Retina (tissue), 1 donor: ENCODE measurements at places on chromosomes 4 and X.

GRCh38 chrX:109732017-109732801 is 848 bp downstream of the ACSL4 start:
- peak; percentile 15 for DNase-seq

DNA sequence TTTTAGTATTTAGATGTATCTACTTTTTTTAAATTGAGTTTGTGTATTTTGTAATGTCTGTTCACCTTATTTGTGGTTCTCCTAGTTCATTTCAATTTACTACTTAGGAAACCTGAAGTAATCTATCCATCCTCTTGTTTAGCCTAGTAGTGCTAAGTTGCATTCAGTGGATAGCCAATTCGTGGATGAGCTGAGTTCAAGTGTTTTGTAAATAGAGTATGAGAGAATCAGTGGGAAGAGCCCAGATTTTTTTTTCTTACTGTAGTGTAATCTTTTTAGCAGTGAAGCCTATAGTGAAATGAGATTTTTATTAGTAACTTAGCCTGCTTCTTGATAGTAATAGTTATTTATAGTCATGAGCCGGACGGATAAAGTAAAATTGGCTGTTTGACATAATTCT is 21.7 kb downstream of the STAG2 start:
- DNase-seq = no peak

DNA sequence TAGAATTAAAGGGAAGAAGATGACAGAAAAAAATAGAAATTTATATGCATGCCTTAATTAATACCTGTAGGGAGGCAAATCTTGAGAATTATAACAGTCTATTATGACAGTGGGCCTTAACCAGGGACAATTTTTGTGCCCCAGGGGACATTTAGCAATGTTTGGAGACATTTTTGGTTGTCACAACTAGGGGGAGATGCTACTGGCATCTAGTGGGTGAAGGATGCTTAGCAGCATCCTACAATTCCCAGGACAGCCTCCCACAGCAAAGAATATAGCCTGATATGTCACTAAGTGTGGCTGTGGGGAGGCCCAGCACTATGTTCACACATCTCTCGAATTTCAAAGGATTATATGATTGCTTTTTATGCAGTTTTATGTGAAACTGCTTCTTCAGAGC is 10.5 kb downstream of the GPR82 start:
- DNase-seq = no peak

DNA sequence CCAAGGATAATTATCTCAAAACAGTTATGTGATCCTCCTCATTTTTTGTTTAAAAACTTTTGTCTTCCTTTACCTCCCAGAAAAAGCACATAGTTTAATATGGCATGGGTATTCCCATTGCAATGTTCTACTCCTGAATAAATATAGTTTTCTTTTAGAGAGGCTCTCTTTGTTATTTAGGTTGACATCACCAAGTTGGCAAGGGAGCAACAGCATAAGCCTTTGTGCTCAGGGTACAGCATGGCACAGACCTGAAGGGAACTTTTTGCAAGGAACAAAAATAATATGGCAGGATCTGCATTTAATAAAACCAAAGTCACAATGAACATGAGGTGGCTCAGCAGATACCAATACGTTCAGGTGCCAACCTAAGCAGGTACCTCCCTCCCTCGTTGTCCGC is 47.1 kb upstream of the NPY2R start:
- no peak for DNase-seq

DNA sequence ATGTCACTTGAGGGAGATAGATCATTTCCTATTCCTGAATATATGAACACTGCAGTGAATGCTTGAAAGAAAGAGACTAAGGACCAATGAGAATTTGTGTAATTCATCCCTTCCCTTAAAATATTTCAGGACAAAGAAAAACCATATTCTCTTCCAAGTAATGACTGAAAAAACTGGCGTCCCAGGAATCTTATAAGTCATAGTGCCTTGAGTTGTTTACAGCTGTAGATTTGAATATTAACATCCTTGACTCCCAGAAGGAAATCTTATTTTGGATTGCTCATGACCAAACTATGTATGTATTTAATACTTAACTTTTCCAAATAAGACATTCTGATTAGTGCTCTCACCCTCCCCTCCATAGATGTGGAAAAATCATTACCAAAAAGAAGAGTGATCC is 55.5 kb downstream of the CLDN22 start:
- no peak for DNase-seq

- no peak for DNase-seq
Measured at GRCh38 chr4:89773805-89774204, 63.2 kb downstream of the SNCA start.

DNA sequence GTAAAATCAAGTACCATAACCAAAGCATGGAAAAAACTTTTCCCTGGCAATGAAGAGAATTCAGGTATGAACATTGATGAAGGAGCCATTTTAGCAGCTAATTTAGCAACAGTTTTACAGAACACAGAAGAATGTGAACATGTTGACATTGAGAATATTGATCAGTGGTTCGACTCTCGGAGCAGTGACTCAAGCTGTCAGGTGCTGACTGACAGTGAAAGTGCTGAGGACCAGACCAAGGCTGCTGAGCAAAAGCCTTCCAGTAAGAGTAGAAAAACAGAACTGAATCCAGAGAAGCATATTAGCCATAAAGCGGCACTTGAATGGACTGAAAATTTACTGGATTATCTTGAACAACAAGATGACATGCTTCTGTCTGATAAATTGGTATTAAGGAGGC is 2.8 kb downstream of the TIGD2 start:
- DNase-seq = no peak

DNA sequence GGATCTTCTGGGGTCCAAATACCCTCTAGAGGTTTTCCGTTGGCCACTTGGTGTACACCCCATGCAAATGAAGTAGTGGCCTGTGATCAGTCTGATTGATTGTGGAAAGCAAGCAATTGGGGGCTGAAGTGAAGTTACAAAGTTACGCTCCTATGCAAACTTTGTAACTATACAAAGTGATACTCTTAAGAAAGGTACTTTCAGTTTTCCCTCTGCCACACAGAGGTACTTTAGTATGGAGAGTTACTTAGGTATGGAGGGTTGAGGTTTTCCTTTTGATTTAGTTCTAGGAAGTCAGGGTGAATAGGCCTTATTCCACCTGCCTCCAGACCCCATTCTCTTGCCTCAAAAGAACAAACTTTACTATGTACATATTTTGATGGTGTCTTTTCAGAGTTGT is 28.7 kb downstream of the STAG2 start:
- no peak for DNase-seq

DNA sequence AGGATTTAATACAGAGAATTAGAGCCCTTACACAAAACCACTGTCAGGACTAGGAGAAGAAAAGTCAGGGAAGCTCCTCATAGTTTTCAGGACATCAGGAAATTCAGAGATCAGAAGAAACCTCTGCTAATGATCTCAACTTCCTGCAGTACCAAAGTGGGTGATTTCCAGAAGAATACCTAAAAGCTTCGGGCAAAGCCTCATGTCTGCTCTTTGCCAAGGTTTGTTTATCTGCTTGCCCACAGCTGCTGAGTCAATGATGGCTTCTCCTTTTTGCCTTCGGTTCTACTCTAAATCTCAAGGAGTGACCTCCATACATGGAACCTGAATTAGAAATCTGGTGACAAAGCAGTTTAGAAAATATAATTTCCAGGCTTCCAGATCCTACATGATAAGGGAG is 68.4 kb downstream of the USP38 start:
- no peak for DNase-seq

DNA sequence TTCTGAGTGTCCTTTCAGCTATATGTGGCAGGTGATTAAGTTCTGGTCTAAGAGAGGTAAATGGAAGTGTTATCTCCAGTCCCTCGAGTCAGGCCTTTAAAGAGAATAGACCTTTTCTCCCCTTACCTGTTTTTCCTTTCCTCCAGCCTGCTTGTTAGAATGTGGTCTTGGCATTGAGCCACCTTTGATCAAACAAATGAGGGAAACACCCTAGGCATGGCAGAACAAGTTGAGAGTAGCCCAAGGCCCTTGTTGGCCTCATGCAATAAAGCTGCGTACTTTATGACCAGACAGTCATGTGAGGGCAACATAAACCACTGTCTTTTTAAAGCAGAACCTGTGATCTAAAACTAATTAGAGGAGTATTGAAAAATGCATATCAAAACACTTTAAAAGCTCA is 13.2 kb upstream of the IL13RA2 start:
- no peak for DNase-seq

DNA sequence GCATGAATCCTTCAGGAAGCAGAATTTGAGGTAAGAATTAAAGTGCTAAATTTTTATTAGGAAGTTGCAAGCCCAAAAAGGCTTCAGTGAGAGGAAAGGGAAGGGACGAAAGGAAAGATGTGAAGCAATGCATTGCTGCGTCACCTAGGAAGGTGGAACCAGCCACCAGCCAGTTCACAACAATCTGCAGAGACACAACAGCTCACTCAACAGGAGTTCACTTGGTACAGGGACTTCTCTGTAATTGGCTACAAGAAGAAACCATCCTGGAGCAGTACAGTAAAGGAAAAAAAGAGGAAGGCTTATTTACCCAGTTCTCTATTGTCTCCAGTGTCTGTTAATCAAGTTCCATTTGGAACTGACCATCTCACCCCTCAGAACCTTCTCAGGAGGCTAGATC is 157.6 kb downstream of the HNRNPD start:
- DNase-seq = no peak
